Thoracic aorta (tissue), 2 donors: ENCODE measurements at places on chromosomes 3 and 15.

DNA sequence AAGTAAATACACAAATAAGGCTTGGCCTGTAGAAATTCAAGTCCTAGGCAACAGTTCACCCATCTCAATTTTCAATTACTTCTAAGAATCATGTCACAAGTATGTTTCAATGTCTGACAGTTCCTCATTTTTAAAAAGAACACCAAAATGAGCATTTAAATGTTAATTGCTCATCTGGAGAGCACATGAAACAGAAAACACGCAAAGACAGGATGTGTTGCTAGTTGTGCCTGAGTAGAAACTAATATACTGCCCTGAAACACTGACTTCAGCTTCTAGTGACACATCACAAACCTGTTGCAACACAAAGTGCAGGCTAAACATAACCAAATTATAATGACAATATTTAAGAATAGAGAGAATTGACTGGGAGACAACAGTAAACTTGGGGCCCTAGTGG lies 167.3 kb upstream of the THBS1 start:
- DNase-seq, result no peak

DNA sequence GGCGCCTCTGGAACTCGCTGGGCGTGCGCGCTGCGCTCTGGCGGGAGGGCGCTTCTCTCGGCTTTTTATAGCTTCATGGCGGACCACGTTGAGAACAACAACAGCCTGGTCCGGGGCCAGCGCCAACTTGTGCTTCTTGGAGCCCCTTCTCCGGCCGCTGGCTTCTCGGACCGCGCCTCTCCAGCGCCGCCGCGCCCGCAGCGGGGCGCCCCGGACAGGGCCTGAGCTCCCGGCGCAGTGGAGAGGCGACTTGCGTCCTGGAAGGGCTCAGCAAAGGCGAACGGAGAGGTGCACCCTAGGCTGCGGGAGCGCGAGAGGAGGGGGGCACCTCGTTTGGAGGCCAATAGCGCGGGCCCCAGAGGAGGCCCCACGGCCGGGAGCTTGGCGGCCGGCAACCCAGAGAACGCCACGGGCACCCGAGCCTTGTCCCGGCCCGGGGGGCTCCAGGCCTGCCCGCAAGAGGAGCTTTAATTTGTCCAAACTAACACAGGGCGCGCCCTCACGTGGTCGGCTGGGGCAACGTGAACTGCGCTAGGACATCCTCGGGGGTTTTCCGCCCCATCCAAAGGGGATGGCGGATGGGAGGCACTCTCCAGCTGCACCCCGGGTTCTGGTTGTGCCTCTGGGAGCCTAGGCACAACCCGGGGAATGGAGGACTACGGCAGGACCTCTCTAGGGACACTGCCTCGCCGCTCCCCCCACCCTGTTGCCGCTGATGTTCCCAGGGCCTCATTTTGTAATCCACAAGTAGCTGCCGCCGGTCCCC lies 37.8 kb downstream of the HMCES start:
- DNase-seq, result peak; percentile 54

DNA sequence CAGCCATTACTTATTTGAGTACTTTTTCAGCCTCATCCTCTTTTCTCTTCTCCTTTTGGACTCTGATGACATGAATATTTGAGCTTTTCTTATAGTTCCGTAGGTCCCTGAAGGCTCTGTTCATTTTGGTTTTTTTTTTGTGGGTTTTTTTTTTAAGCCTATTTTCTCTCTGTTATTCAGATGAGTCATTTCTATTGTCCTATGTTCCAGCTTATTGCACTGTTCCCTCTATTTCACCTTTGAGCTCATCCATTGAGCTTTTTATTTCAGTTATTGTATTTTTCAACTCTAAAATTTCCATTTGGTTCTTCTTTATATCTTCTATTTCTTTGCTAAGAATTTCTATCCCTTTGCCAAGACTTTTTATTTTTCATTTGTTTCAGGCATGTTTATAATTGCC lies 7.2 kb upstream of the MGLL start:
- DNase-seq, result no peak

DNA sequence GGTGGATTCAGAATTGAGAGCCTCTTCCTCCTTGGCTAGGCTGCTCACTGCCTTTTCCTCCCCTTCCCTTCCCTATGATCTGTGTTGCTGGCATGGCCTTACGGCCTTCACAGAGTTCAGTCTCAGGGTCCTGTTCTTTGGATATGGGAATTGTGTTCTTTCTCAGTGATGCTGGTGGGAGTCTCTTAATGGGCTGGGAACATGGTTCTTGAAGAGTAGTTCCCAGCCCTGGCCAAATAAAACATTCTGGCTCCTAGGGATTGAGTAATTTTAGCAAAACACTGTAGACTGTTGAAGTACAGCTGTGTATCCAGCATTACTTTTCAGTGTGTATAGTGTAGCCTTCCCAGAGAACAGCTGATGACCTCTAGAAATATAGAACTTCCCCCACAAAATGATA lies 22.6 kb upstream of the FILIP1L start:
- no peak for DNase-seq

DNA sequence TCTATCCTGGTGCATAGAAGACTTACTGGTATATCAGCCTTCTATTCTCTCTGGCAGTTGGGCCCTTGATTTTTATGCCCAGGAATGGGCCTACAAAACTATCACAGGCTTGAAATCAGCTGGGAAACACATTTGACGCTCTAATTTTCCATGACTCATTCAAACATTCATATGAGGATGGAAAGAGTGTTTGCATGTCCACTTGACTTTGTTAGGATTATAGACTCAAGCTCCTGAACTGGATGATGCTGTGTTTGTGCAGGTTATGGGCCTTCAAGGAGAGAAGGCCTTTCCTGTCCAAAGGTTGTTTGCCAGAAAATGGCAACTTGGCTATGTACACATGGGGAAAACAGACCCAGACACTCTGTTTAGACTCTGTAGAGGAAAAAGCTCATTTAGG lies 219.9 kb downstream of the GAP43 start:
- no peak for DNase-seq

- DNase-seq, result no peak
Measured at GRCh38 chr3:195708061-195708460, 12.7 kb upstream of the MUC20 start.

GRCh38 chr3:109806929-109807328 lies 469.6 kb upstream of the DPPA4 start:
- no peak for DNase-seq

DNA sequence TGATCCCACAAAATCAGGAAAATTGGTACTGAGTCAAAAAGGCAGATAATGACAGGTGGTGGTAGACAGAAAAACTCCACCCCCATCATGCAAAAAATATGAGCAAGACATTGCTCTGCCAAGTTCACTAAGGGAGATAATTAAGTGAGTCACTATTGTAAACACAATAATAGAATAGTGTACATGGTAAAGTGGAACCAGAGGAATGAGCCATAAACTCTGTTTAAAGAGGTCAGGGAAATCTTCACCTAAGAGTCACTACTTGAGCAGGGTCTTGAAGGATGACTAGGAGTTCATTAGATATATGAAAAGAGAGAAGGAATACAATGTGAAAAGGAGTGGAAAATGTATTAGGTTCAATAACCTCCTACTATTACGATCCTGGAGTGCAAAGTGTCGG lies 213.4 kb upstream of the PEX5L start:
- DNase-seq, result no peak

- DNase-seq, result no peak
Measured at GRCh38 chr15:48459571-48460442, 128.6 kb downstream of the DUT start.

GRCh38 chr15:88989578-88989977 lies 76.4 kb upstream of the MFGE8 start:
- DNase-seq, result no peak

DNA sequence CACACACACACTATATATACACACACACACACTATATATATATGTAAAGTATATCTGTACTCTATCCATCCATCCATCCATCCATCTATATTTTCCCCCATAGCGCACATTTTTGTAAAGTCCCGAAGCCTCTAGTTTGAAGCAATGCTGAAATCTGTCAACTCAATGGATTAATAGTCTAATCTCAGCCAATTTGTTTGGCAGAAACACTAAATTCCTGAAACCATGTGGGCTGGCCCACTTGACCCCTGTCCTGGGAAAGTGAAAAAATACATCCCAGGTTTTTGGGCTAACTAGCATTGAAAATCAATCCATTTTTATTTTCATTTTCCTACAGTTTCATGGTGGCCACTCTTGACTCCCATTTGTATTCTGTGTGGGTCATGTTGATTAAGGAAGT lies 166.7 kb downstream of the SLCO3A1 start:
- no peak for DNase-seq

DNA sequence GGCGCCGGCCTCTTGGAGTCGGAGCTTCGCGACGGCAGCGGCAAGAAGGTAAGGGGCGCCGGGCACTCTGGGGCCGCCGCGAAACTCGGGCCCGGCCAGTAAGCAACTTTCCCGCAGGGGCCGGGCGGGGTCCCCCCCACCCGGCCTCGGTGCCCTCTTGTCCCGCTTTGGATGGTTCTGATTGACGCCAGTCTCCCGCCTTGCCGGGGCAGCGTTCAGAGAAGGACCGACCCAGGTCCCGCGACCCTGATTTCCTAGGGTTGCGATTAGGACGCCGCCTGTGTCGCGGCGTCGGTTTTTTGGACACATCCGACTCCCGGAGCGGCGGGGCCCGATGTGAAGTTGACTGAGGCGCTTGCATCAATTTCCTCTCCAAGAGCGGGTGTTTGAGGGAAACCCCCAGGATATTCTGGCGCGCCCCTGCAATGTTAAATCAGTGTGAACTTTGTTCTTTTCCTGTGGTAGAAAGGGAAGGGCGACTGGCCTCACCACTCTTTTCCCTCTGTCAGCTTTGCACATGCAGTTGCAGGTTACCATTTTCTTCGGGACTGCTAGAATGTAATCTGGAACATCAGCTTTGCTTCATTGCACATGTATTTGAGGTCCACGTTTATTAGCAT lies 755 bp downstream of the PDE8A start:
- DNase-seq, result no peak

- DNase-seq, result no peak
Measured at GRCh38 chr3:149657321-149657925, 402 bp downstream of the WWTR1 start.

DNA sequence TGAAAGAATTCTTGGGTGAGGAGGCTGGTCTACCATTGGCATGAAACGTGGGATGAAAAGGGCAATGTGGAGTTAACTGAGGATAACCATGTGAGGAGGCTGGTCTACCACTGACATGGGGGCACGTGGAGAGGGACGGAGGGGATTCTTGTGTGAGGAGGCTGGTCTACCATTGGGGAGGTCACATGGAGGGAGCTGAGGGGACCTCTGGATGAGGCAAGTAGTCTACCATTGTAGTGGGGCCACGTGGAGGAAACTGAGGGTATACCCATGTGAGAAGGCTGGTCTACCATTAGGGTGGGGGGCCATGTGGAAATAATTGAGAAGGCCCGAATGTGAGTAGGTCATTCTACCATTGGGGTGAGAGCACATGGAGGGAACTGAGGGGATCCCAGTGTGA lies 154.1 kb downstream of the FBLN2 start:
- DNase-seq, result no peak

DNA sequence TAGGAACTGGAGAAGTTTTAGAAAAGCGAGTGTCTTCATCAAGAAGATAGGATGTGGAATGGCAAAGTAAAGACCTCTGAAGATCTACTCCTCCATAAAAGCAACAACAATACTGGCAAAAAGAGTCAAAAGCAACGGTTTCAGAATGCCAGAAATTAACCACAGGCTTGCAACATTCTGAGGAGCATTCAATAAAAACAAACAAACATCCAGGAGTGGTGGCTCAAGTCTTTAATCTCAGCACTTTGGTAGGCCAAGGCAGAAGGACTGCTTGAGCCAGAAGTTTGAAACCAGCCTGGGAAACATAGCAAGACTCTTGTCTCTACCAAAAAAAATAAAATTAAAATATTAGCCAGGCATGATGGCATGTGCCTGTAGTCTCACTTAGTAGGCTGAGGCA lies 143.2 kb upstream of the HACD2 start:
- DNase-seq, result no peak

DNA sequence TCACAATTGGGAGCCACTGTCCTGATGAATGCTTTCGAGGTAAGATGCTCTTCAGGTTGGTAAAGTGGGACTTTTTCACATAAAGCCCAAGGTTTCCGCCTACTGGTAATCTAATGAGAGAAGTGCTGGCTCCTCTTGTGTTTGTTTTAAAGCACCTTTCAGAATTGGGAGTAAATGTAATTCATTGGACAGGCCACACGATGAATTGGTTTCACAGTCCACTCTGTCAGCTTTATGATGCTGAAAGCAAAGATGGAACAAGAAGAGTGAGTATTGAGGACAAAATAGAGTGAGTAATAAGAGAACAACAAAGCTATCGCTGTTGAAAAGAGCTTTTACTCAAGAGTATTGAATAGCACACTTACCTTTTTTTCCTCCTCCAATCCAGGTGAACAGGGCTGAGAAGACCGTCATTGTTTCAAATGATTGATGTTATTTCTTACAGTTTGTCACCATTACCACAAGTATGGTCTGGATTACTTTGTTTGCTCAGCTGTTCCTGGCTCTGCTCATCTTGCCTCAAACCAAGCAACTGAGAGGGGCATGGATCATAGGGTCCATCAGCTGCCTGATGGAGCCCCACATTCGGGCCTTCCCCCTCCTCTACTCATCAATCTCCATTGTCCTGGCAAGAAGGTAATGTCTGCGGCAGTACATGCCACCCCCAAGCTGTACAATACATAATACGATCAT lies 136.1 kb upstream of the CNTN4 start:
- no peak for DNase-seq

DNA sequence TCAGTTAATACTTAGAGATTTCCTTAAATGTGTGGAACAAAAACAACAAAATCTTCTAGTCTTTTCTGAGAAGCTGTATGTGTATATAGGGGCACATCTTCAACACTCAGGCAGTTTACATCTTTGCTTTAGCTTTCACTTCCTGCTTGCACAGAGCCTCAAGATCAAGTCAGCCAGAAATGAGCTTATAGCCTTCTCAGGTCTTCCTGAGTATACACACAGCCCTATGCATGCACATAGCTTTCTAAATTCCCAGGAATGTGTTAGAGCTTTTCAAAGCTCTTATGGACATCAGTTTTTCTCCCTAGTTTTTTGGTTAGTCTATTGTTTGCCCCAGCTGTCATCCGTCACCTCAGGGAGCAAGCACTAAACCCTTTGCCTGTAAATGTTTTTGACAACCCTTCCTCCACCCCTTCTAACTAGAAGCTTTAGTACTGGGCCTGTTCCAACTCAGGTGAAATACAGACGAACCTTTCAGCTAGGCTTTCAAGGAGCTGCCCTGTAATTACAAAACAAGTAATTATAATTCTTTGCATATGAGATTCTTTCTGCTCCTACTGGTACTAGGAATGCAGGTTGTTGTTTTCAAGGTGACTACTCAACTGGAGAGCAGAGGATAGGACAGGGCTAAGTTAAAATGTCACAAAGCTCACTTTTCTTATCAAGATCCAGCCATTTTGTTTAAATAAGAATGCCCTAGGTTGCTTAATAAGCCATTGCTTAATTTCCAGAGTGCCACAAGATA lies 22.6 kb upstream of the MTMR10 start:
- DNase-seq, result no peak

GRCh38 chr3:71951361-71951760 lies 166.4 kb upstream of the PROK2 start:
- no peak for DNase-seq
